ENCODE measurements at places on chromosomes 16 and 17. TPM values are rescaled to one million over a fixed set of nuclear protein-coding genes. Genes with fewer than 3 reads are reported as not detected.

DNA sequence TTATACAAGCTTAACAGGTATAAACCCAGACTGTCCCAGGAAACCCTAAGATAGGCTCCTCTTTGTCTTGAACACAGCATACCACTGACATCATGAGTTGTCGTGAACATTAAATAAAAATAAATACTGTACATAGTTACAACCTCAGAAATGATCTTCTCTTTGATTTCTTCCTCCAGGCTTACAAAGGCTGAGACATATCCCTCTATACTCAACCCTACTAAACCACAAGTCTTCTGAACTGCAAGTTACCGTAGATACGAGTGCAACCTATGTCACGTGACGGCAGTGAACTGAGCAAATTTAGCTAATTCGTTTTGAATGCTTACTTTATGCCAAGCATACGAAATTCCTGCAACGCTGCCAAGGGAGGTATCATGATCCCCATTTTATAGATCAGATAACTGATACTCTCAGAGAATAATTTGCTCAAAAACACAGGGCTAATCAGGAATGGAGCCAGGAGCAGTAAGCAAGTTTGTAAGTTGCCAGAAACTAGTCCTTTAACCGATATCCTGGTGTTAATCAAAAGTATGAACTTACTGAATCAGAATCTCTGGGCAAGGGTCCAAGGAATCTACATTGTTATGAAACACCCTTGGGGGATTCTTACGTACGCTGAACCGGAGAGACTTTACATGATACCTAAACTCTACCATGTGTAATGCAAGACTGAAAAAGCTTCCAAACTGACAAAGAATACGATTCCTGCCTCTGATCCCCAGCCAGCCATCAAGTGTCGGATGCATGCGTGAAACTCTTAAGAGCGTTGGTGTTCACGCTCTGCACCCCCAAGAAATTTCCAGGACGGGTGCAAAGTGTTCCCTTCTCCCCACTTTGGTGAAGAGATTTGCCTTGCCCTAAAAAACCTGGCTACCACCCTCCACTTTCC lies 106.2 kb downstream of the XYLT1 start:
- no peaks in the 10 kb centered on the region for H3K27me3 ChIP-seq
- no peak overlapping the region for H3K4me3 ChIP-seq

DNA sequence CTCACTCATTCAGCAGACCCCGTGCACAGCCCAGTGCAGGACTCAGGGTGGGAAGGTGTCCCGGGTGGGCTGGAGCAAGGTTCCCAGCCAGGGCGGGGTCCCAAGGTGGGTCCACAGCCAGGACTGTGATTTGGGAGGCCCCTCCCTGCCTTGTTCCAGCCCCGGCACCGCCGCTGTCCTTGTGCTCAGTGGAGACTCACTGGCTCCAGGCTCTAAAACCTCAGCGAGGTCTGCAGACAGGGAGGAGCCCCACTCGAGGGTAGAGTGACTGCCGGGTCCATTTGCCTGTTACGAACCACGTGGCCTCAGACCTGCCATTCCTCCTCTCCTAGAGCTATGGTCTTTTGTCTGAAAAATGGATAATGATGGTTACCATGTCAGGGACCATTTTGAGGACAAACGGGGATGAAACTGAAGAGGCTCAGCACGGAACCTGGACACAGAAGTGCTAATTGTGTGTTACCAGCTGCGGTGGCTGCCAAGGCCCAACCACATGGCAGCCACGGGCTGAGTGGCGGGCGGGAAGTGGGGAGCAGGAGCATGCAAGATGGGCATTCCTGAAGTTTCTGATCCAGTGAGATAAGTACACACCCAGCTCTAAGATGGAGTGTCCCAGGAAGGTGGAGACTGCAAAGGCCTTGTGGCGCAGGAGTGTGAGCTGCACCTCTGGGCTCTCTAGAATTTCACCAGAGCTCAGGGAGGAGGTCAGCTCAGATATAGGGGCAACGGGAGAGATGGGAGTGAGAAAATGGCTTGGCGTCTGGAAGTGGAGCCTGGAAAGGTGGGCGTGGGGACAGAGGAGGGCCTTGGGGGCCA lies 317.6 kb downstream of the SEC14L1 start:
- H3K36me3 ChIP-seq: no peaks in the 10 kb centered on the region
- no peaks in the 10 kb centered on the region for H3K27me3 ChIP-seq
- no peak overlapping the region for H3K27ac ChIP-seq
- H3K4me3 ChIP-seq: no peak overlapping the region

DNA sequence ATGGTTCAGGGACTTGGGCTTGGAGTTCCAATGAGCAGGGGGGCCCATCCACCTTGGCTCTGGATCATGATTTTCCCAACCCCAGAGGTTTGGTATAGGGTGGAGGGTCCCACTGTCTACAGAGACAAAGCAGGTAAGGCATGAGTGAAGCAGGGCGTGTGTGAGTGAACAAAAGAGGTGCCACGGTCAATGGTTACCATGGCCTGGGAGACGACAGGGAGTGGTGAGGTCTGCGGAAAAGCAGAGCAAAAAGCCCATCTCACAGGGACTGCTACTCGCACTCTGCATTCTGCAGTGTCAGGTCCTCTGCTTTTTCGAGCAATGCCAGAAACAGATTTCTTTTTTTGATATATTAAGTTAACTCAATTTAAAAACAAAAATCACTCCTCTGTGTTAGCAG lies 24.6 kb downstream of the MYH11 start:
- H3K4me1 ChIP-seq: peaks cover 100% of the 10 kb centered on the region
- H3K36me3 ChIP-seq: peaks cover 60% of the 10 kb centered on the region
- H3K27ac ChIP-seq: peak overlapping the region; percentile 98
- no peak for DNase-seq
- no peak overlapping the region for H3K4me3 ChIP-seq

The KRTAP4-3 gene
- not detected for total RNA-seq

DNA sequence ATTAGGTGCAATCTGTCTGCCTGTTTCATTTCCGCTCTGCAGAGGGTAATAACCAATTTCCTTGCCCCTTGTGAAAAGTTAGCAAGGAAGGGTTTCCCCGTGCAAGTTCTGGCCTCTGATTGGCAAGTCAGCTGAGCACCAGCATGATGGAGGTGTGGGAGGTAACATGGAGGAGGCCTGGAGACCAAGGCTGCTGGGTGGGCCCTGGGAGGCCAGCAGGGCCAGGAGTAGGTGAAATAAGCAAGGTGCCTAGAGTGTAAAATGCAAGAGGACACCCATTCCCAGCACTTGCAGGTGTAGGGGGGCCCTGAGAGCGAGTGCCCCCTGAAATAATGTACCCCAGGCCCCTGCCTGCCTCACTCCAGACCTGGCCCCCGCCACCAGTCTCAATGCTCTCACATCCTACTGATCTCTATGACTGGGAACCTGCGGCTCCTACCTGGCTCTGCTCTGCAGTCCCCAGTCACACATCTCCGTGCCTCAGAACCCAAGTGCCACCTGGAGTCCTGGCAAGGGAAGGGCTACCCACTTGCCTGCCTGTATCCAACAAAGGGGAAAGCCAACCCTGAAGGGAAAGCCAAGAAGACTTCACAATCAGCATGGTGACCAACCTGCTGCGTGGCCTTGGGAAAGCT lies 116.2 kb downstream of the C16orf78 start:
- DNase-seq: no peak
- H3K4me1 ChIP-seq: peaks cover 15% of the 10 kb centered on the region
- no peak overlapping the region for H3K4me3 ChIP-seq
- no peaks in the 10 kb centered on the region for H3K36me3 ChIP-seq
- H3K27me3 ChIP-seq: no peaks in the 10 kb centered on the region

DNA sequence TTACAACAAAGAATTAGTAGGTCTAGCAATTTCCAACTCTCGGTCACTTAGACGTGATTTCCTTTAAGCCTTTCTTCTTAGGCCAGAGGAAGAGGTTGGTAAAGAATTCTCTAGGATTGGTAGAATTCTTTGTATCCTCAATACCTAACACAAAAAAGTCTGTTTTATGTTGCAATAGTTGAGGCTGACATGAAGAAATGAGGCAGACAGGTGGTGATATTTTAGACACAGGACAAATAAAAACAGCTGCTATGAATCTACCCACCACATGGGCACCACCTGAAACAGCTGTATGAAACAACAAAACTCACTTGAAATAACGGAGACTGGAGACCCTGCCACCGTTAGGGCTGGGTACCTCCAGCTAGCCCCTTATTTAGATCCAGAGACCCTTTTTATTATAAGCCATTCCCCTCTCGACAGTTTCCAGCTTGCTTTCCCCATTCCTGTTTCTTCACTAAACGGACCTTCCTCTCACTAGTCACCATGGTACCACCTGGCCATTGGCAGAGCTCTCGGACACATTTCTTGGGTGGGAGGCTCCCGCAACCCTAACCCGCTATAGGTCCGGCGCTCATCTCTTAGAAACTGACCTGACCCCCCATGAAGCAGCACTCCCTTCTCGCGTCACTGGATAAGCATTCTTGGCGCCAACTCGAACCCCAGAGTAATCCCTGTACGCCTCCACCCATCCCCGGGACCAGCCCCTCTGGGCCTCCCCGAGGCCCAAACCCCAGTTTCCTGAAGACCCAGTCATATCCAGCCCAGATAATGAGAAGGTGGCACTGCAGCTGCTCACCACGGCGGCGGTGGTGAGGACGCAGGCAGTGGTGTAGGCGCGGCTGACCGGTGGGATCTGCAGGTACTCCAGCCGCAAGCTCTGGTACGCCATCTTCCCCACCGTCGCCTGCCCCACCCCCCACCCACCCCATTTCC lies at the start of gene DERL2:
TSS of gene DERL2 (minus strand) at position 909 of the 936 bp plus-strand sequence. CDS start at position 892, 17 bp downstream.
- DNase-seq: no peak
- H3K4me1 ChIP-seq: peaks cover 36% of the 10 kb centered on the region
- peaks cover 49% of the 10 kb centered on the region for H3K36me3 ChIP-seq
- H3K27me3 ChIP-seq: no peaks in the 10 kb centered on the region

- no peak for DNase-seq
- H3K4me1 ChIP-seq: no peaks in the 10 kb centered on the region
- H3K36me3 ChIP-seq: no peaks in the 10 kb centered on the region
- H3K27ac ChIP-seq: no peak overlapping the region
Observed at GRCh38 chr16:88349903-88350900, 32.6 kb upstream of the ZNF469 start.
